ENCODE measurements at places on chromosomes 2 and 18.

DNA sequence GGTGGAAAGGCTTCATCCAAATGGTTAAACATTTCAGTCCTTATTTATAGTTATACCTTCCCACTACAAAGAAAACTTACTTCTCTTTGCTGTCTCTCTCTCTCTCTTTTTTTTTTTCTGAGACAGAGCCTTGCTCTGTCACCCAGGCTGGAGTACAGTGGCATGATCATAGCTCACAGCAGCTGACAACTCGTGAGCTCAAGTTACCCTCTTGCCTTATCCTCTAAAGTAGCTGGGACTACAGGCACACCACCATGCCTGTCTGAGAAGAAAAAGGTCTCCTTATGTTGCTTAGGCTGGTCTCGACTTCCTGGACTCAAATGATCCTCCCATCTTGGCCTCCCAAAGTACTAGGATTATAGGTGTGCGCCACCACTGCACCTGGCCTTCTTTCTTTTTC is 32.3 kb upstream of the OLA1 start:
- no peak for DNase-seq

DNA sequence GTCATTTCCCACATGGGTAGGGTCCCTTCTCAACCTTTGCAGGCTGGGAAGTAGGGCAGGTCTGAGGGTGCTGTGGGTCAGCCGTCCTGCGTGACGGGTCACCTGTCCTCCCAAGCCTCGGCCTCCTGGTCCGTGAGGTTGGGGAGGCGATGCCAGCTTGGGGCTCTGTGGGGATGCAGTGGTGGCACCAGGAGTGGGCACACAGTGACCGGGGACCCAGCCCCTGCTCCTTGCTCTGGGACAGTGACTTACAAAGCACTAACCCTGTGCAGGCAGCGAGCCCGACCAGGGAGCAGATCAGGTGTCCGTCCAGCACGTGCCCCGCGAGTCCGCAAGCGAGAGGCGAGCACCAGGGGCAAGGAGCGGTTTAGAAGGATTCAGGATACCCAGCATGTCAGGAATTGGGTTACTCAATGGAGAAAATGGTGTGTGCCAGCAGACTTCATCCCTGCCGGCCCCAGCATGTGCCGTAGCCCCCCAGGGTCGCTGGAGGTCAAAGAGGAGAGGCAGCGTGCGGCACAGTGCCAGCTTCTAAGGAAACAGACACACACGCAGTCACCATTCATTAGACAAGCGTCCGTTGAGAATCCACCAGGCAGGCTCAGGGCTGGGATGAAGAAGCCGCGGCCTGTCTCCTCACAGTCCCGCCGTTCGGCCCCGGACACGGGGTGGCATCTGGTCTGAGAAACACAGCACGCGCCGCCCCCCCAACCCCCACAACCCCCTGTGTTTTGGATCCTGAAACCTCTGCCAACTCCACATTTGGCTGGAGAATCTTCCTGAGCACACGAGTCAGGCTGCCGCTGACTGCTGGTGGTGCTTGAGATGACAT is 11.7 kb downstream of the COLEC11 start:
- no peak for DNase-seq

DNA sequence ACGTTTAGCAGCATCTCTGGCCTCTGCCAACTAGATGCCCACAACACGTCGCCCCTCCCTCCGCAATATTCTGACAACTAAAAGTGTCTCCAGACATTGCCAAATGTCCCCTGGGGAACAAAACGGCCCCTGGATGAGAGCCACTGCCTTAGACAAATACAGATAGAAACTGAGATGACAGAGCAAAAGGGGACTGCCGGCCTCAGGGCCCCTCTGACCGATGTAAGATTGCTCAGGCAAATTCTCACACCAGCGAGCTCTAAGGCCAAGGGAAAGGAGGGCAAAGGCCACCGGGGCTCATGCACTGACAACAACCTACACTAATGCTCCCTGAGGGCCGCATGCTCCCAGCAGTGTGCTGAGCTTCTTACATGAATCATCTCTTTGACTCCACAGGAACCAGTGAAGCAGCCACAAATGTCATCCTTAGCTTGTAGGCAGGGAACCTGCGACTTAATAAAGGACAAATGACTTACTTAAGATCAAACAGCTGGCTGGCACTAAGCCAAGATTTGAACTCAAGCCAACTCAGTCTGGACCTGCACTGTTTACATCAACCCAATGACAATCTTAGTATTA is 228.5 kb downstream of the TTC32 start:
- DNase-seq = no peak

- no peak for DNase-seq
These were observed 53.6 kb downstream of the GALNT1 start for GRCh38 chr18:35635170-35635569.

DNA sequence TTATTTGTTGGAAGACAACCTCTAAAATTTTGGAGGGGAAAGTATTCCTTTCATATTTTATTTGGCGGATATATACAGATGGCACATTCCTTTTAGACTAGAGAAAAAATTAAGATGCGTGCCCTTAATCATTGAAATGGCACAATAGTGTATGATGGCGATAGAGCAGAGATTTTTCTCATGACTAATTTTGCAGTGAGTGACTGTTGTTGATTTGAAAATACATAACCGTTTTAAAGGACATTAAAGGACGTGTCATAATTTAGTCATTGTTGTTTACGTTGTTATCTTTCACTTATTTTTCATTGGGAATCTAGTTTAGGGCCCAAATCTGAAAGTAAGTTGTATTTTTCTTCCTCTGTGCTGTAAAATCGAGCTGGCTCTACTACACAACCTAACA is 61.7 kb downstream of the CERS6 start:
- DNase-seq = no peak

DNA sequence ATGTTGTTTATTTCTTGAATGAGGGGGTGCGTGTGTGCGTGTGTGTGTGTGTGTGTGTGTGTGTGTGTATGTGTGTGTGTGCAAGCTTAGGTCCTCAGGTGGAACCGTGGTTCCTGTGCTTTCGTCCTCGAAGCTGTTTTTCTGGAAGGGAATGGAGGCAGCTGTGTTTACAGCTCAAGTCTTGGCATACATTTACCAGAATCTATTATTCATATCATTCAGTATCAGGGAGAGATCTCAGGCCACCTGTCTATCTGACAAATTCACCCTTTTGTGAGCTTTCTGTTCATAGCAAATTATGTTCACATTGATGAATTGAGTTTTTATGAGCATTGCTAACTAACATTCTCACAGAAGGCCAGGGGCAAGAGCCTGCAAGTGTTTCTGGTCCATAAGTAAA is 550.4 kb downstream of the ARHGAP15 start:
- no peak for DNase-seq

- DNase-seq = no peak
These were observed 131.1 kb downstream of the AFF3 start for GRCh38 chr2:100011272-100011731.

DNA sequence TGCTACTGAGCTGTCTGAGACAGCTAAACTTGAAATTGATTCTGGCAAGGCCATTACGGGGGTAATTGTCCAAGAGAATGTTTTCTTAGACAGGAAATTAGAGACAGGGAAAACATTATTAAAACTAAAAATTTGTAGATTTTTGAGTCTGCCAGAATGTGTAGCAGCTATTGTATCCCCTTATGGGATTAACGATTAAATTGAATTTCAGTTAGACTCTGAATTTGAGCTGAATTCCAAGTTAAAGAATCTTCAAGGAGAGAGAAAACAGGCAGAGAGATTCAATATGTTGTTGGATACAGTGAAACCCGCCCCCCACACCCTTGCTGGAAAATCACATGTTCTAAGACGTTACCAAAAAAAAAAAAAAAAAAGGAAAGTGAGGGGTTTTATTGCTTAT is 32.7 kb upstream of the CCDC68 start:
- DNase-seq = no peak

Measured in T-helper 2 cell treated with Interferon-gamma antibody and Interleukin-4, amounts not matched to agents 5 μg/mL and 100 μg/mL, for 36 hours (primary cell).